ENCODE measurements at places on chromosomes 12 and 14. TPM values are rescaled to one million over a fixed set of nuclear protein-coding genes. Genes with fewer than 3 reads are reported as not detected.

- H3K4me1 ChIP-seq = no peaks in the 10 kb centered on the region
- no peak overlapping the region for H3K27ac ChIP-seq
- no peak for DNase-seq
- no peaks in the 10 kb centered on the region for H3K36me3 ChIP-seq
- no peaks in the 10 kb centered on the region for H3K27me3 ChIP-seq
- no peak overlapping the region for H3K4me3 ChIP-seq
Observed at GRCh38 chr14:22668863-22669262, 24.7 kb upstream of the OR6J1 start.

DNA sequence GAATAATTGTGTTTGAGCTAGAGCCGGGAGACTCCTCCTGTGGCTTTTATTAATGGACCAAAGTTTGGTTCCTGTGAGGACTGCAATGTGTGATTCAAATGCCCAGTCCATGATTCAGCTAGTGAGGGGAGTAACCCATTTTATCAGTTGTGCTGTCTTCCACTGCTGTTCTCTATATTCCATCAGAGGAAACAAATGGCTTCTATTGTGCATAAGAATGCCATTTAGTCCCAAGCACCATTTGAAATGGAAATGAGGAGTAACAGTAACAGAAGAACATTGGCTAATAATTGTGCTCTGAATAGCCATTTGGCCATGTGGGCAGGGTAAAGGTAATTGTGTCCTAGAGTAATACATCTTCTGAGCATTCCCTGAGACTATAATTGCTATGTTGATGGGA is 642.7 kb downstream of the DIO2 start:
- no peaks in the 10 kb centered on the region for H3K4me1 ChIP-seq
- DNase-seq = no peak
- no peaks in the 10 kb centered on the region for H3K27me3 ChIP-seq
- no peaks in the 10 kb centered on the region for H3K36me3 ChIP-seq
- H3K27ac ChIP-seq = no peak overlapping the region
- H3K4me3 ChIP-seq = no peak overlapping the region

- H3K4me3 ChIP-seq = no peak overlapping the region
- H3K27me3 ChIP-seq = no peaks in the 10 kb centered on the region
- no peak overlapping the region for H3K27ac ChIP-seq
- H3K36me3 ChIP-seq = no peaks in the 10 kb centered on the region
Observed at GRCh38 chr14:29668201-29668600, 259.4 kb downstream of the PRKD1 start.

- no peaks in the 10 kb centered on the region for H3K4me1 ChIP-seq
- H3K36me3 ChIP-seq = no peaks in the 10 kb centered on the region
- no peak for DNase-seq
- H3K27me3 ChIP-seq = no peaks in the 10 kb centered on the region
- no peak overlapping the region for H3K4me3 ChIP-seq
Observed at GRCh38 chr12:86735851-86736250, 479.7 kb upstream of the MGAT4C start.

DNA sequence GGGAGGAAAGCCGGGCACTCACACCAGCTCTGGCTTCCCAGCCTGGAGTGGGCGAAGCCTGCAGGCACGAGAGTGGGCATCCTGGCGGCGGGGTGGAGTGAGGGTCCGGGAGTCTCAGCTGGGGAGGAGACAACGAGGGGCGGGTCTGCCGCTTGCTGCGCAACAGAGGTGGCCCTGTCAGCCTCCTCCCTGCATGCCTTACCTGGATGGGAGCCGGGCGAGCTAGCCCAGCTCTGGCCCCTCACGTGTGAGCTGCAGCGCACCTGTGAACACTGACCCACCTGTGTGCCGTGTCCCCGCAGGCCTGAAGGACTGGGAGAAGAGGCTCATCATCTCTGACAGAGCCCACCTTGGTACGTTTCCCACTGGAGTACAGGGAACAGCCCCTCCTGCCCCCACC is 13.9 kb upstream of the SIVA1 start:
- H3K27ac ChIP-seq = no peak overlapping the region
- no peak overlapping the region for H3K4me3 ChIP-seq
- DNase-seq = no peak

PARPBP gene
- 3.5 TPM for total RNA-seq

ESR2 gene
- 0.53 TPM for total RNA-seq

STAC3 gene
- 3.8 TPM for total RNA-seq

GRCh38 chr12:103813426-103813825 is 27.6 kb downstream of the NT5DC3 start:
- no peak overlapping the region for H3K27ac ChIP-seq
- H3K36me3 ChIP-seq = no peaks in the 10 kb centered on the region
- DNase-seq = no peak
- H3K4me1 ChIP-seq = no peaks in the 10 kb centered on the region

KERA gene
- total RNA-seq = not detected

DNA sequence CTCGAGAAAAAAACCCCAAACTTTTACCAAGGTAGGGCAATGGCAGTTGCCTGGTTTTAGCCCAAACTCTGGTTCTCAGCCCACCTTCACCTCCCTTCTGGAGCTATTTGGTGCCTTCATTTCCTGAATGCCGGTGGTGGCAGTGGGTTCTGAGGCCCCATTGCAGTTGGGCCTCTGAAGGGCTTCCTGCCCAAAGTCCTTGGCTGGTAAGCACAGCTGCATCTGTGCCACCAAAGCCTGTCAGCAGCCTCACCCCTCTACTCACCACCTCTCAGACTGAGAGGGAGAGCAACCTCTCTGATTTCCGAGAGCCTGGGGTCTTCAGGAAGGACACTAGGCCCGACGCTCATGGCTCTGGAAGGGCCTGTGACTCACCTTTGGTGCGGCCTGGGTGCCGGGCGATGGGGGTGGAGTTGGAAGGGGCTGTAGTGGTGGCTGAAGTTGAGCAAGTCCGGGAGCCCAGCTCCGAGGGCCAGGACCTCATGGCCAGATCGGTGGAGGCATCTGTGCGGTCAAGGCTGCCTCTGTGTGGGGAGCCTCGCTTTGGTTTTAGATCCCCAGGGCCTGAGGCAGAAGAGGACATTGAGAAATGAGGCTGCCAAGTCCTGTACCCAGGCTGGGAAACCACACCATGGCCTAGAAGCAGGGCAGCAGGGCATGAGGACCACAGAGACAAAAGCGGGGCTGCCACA is 38.6 kb upstream of the GPR68 start:
- peak; percentile 26 for DNase-seq
- H3K36me3 ChIP-seq = peaks cover 98% of the 10 kb centered on the region
- no peak overlapping the region for H3K4me3 ChIP-seq
- H3K27me3 ChIP-seq = no peaks in the 10 kb centered on the region
- H3K27ac ChIP-seq = peak overlapping the region; percentile 67

RAD9B gene
- total RNA-seq = 0.18 TPM

DNA sequence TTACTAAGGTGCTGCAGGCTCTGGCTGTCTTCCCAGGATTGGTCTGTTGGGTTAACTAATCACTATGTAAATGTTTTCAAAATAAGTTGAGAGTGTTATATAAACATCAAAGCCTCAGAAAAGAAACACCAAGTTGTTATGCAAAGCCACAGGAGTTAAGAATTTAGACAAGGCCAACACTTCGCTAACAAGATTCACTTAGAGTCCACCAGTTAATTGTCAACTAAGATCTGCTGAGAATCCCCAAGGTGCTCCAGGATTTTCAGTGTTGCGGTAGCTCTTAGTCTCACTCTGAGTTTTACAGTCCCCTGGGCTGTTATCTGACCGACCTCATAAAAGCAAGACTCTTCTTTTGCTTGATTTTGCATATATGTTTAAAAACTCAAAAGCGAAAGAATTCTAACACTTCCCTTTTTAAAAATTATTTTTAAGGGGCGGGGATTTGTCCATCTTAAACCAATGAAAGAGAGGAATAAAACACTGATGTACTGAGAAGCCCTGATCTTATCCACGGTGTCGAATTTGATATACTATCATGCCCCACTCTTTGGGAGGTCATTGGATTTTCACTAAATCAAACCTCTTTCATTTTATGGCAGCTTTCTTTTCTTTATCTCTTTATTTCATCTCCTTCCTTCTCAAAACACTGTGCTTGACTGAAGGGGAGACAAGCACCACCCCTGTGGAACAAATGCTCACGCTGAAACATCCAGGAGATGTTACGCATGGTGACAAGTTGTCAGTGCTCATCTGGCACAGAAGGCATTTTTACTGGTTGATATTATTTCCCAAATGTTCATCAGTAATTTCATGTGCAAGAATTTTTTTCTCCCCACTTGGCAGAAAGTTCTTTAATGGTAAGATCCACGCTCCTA is 7.0 kb downstream of the NIN start:
- H3K4me3 ChIP-seq = no peak overlapping the region
- peak; percentile 44 for DNase-seq
- peaks cover 37% of the 10 kb centered on the region for H3K4me1 ChIP-seq
- H3K27me3 ChIP-seq = no peaks in the 10 kb centered on the region

DNA sequence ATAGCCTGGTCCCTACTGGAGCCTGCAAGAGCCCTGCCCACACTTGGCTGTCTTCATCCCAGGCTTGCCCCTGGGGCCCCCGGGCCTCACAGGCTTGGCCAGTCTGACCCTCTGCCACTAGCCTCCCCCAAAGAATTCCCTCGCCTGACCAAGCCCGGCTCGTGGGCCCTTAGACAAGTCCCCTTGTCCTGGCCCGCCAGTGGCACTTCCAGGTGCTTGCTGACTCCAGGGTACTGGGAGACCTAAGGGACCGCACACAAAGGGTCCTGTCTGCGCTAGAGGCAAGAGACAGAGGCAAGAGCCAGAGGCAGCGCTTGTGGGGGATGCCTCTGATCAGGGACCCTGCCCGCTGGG is 5.0 kb downstream of the BTBD6 start:
- H3K4me3 ChIP-seq = no peak overlapping the region
- peaks cover 13% of the 10 kb centered on the region for H3K4me1 ChIP-seq
- H3K36me3 ChIP-seq = peaks cover 19% of the 10 kb centered on the region
- no peak overlapping the region for H3K27ac ChIP-seq
- no peak for DNase-seq

GRCh38 chr12:80186727-80187217 is 87.4 kb downstream of the OTOGL start:
- H3K4me1 ChIP-seq = peaks cover 15% of the 10 kb centered on the region
- peak overlapping the region; percentile 31 for H3K27ac ChIP-seq
- no peaks in the 10 kb centered on the region for H3K36me3 ChIP-seq
- no peak overlapping the region for H3K4me3 ChIP-seq

DNA sequence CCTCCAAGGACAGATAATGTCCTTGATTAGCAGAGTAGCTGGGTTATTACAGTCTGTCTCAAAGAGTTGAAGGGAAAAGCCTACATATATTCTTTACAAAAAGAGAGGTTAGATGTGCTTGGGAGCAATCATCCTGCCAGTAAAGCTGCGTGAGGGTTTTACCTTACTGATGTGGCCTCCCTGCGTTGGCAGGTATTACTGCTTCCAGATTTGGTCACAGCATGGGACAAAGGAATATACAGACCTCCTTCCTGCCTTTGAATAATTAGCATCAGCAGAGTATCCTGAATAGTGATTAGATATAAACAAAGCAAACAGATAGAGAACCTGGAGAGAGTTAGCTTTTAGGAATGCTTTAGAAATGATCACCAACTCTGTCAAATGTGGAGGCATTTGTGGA is 69.6 kb downstream of the TMTC2 start:
- no peak for DNase-seq
- no peaks in the 10 kb centered on the region for H3K36me3 ChIP-seq

GRCh38 chr12:62916632-62917425 is 18.1 kb downstream of the PPM1H start:
- H3K4me1 ChIP-seq = no peaks in the 10 kb centered on the region
- no peak overlapping the region for H3K4me3 ChIP-seq
- no peak for DNase-seq
- H3K36me3 ChIP-seq = no peaks in the 10 kb centered on the region
- H3K27ac ChIP-seq = no peak overlapping the region

DNA sequence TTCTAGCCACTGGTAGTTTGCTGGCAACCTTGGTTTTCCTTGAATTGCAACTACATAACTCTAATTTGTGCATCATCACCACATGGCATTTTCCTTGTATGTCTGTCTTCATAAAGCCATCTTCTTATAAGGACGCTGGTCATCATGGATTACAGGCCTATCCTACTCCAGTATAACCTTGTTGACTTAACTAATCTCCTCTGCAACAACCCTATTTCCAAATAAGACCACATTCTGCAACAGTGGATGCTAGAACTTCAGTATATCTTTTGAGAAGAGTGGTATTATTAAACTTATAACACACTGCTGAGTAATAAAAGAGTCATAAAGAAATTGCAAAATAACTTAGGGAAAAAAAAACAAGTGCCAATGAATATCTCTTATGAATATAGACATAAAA is 511.8 kb upstream of the FOXG1 start:
- H3K27ac ChIP-seq = no peak overlapping the region
- no peaks in the 10 kb centered on the region for H3K4me1 ChIP-seq
- DNase-seq = no peak
- H3K4me3 ChIP-seq = no peak overlapping the region

SMIM41 gene
- not detected for total RNA-seq

SERPINA10 gene
- total RNA-seq = not detected

SERPINA5 gene
- not detected for total RNA-seq

GLT8D2 gene
- 0.48 TPM for total RNA-seq

- H3K27ac ChIP-seq = peak overlapping the region; percentile 69
- H3K4me1 ChIP-seq = peaks cover 15% of the 10 kb centered on the region
- peak overlapping the region; percentile 35 for H3K4me3 ChIP-seq
- DNase-seq = peak; percentile 21
- no peaks in the 10 kb centered on the region for H3K27me3 ChIP-seq
Observed at GRCh38 chr14:65229748-65230728, 127.7 kb upstream of the MAX start.

DNA sequence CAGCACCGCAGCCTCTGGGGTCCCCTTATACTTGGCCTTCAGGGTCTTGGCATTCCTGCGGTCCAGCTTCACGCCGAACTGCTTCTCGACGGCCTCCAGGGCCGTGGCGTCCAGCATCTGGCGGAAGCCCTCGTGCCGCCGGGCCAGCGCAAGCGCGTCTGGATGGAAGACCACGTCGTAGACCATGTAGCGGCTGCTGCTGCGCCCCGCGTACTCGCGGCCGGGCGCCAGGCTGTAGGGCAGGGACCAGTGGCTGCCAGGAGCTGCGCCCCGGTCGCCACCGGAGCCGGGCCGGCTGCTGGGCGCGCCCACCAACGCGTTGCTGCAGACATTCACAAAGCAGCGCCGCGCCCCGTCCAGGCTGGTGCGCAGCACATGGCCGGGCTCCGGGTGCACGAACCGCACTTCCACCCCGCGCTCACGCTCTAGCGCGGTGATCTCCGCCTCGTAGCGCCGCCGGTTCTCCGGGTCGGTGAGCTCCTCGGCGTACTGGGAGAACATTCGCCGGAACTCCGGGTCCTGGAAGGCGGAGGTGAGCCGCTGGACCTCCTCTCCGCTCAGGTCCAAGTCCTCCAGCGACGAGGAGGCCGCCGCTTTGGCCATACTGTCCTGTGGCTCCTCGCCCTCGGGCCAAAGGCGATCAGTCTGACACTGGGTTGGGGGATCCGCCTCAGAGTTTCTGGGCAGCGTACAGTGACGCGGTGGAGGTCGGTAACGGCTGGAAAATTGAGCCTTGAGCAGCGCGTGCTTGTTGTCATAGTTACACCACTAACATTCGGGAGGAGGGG is at the start of gene DNAAF2:
Gene DNAAF2, minus strand, starts transcription at position 698 of the 788 bp plus-strand sequence. Its CDS starts 95 bp downstream, at position 603.
- H3K4me3 ChIP-seq = peak within 1 kb of the TSS; percentile 98
- H3K36me3 ChIP-seq = peaks cover 11% of the 10 kb centered on the region
- peaks cover 32% of the 10 kb centered on the region for H3K4me1 ChIP-seq
- H3K27me3 ChIP-seq = no peaks in the 10 kb centered on the region
- DNase-seq = peak; percentile 87

- no peak overlapping the region for H3K4me3 ChIP-seq
- H3K27ac ChIP-seq = no peak overlapping the region
- peaks cover 7% of the 10 kb centered on the region for H3K36me3 ChIP-seq
- no peak for DNase-seq
Observed at GRCh38 chr12:113838896-113839295, 127.2 kb downstream of the RBM19 start.

Measured in natural killer cell (primary cell).